ENCODE measurements at places on chromosomes 3 and 15. TPM values are rescaled to one million over a fixed set of nuclear protein-coding genes. Genes with fewer than 3 reads are reported as not detected.

The FEZF2 gene
- not detected for total RNA-seq

The PRR20G gene
- not detected for total RNA-seq

The SIAH2 gene
- total RNA-seq = 35.4 TPM

The IL5RA gene
- total RNA-seq = not detected

DNA sequence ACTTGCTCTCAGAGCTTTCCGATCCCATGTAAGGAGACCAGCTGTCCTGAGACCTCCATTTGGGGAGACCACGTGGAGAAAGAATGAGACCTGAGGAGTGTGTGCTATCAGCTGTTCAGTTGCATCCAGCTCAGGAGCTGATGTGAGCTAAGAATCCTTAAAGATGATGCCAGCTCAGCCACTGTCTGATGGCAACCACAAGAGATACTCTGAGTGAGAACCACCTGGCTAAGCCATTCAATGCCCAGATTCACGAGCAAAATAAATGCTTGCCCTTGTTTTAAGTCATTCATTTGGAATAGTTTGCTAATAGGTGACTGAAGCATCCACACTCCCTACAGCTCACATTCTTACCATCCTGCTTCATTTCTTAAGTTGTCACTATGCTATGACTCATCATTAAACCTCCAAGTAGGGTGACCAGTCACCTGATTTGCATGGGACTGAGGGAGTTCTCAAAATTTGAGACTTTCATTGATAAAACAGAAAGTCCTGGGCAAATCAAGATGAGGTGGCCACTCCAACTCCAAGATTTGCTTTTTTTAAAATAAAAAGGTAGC is 56.4 kb downstream of the SPTSSB start:
- no peak for DNase-seq

GRCh38 chr3:45273681-45274515 is 47.8 kb upstream of the TMEM158 start:
- no peak for DNase-seq

- no peak for DNase-seq
These were observed 89.3 kb downstream of the CCNL1 start for GRCh38 chr3:157070678-157070999.

DNA sequence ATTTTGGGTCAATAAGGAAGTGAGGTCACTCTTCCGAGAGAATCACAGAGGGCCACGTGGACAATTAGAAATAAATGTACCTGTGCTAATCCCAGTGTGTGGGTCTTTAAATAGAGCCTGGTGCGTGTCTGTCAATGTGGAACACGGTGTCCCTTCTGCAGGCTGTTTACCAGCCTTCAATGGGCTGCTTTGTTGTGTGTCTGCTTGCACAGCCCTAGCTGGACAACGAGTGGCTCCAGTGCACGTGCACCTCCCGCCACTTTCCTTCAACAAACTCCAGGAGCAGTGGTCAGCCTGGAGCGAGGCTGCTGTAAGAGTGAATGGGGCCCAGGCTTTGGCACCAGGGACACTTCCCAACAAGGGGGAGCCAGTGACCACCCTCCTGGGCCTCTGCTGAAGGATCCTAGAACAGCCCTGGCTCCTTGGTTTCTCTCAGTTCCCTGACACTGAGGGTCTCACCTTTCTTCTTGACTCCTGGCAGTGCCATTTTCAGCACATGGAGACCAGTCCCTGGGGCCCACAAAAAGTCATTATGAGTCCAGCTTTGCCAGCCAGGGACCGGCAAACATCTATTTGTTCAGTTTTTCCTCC is 76.1 kb downstream of the ISG20 start:
- no peak for DNase-seq

DNA sequence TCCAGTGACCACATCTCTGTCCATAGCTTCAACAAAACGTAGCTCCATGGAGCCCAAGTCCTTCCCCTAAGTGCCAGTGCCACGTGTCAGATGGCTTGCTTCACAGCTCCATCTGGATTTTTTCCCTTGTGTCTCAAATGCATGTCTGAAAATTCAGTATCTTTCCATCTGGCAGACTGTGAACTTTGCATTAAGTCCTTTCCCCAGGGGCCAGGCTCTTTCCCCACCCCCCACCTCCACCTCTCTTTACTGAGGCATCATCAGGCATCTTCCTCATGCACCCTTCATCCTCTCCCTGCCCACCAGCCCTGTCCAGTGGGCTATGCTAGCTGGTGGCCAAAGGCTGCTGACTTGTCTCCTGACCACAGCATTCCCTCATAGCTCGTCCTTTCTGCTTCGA is 53.7 kb downstream of the PDIA5 start:
- DNase-seq = no peak

DNA sequence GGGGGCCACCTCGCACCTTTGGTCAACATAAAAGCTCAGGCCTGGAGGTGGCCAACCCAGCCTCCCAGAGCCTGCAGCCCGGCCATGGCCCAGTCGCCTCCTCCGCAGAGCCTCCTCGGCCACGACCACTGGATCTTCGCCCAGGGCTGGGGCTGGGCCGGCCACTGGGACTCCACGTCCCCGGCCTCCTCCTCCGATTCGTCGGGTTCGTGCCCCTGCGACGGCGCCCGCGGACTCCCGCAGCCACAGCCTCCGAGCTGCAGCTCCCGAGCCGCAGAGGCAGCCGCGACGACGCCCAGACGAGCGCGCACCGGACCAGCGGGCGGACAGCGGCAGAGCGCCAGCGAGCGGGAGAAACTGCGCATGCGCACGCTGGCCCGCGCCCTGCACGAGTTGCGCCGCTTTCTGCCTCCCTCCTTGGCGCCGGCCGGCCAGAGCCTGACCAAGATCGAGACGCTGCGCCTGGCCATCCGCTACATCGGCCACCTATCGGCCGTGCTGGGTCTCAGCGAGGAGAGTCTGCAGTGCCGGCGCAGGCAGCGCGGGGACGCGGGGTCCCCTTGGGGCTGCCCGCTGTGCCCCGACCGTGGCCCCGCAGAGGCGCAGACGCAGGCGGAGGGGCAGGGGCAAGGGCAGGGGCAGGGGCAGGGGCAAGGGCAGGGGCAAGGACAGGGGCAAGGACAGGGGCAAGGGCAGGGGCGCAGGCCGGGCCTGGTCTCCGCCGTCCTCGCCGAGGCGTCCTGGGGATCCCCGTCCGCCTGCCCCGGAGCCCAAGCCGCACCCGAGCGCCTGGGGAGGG is at the start of gene MESP2:
Gene MESP2, plus strand, starts transcription at position 59 of the 799 bp plus-strand sequence. Its CDS starts 26 bp downstream, at position 85.
- DNase-seq = peak; percentile 62

- no peak for DNase-seq
These were observed 177.6 kb downstream of the GHSR start for GRCh38 chr3:172270557-172271166.

DNA sequence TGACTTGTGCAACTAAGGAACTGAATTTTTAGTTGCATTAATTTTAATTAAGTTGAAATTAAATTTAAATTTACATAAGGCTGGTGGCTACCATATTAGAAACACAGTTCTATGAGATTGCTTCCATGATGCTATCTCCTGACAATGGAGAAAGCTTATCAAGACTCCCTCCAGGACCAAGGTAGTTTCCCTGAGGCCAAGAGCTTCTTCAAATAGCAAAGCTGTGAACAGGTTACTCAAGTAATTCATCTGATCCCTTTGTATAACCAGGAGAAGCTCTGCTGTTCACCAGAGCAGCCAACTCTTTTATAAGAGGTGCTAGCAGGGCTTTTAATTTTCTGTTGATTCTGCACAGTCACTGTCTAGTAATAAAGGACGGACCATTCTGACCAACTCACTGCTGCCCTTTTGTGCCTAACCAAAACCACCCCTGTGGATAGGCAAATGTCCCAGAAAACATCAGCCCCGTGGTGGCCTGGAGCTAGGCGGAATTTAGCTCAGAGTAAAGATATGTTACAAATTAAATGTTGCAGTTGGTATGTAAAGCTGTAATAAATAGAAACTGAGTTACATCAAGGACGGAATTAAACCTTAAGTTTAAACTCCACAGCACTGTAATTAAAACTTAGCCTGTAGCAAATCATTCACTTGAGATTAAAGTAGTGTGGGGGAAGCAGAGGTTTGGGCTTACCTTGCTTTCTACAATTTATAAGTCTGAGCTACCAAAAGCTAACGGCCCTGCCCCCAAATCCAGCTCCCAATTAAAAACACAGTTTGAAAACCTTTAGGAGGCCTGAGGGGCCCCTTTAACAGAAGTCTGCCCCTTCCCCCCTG is 55.6 kb upstream of the LRTM1 start:
- no peak for DNase-seq

- DNase-seq = no peak
These were observed 16.7 kb upstream of the ERICH6 start for GRCh38 chr3:150720444-150720843.

DNA sequence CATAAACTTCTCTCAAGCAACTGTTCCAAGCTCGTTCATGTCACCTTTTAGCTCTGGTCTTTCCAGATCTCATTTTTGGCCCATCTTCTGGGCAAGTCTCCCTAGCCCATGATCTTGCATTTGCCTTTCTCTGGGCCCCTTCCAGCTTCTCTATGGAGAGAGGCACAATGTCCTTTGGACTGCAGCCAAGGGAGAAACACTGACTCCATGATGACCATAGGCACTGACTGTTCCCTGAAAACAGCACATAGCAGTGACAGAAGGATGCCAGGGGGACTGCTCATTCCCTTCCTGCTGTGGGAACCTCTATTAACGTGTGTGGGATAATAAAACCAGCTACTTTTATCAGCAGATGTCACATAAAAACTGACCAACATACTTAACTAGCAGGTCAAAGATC is 60.3 kb downstream of the STRIT1 start:
- DNase-seq = peak; percentile 94

DNA sequence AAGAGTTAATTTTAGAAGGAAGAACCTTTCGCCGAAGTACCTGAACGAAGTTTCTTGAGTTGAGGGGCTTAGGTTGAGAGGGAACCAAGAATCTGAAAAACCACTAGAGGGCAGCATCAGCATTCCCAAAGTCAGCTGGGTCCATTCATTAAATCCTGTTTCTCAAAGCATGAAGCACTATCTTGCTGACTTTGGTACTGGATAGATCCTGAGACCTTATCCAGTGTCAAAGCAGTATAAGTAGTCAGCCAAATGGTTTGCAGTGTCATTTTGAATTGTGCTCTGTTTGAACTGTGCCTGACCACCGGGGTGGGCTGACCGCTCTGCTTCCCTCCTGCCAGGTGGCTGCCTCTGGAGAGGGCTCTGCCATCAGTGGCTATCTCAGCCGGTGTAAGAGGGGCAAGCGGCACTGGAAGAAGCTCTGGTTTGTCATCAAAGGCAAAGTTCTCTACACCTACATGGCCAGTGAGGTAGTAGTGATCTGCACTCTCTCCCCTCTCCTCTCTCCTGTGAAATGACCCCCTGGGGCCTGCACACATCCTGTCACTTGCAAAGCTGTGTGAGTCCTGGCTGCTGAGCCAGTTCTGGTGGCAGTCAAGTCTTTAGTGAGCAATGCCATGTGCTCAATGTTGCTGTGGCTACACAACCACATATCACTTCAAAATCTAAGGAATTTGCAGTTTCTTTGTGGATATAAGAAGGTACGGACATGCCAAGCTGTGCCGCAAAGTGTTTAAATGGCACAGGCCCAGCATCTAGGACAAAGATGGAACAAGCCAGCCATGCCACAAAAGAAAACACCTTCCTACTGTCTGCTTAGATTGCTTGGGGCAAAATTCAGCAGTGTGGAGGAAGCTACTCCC is 21.4 kb upstream of the NR2C2 start:
- peak; percentile 70 for DNase-seq

Measured in MCF 10A (cell line).